Mammary epithelial cell (primary cell): ENCODE measurements at places on chromosomes 2 and 18.
A peak's percentile ranks its signal among the peaks of the same experiment; 100 is the strongest.

GRCh38 chr18:47838396-47838795, 92.1 kb downstream of the SMAD2 start:
- no peak for DNase-seq

DNA sequence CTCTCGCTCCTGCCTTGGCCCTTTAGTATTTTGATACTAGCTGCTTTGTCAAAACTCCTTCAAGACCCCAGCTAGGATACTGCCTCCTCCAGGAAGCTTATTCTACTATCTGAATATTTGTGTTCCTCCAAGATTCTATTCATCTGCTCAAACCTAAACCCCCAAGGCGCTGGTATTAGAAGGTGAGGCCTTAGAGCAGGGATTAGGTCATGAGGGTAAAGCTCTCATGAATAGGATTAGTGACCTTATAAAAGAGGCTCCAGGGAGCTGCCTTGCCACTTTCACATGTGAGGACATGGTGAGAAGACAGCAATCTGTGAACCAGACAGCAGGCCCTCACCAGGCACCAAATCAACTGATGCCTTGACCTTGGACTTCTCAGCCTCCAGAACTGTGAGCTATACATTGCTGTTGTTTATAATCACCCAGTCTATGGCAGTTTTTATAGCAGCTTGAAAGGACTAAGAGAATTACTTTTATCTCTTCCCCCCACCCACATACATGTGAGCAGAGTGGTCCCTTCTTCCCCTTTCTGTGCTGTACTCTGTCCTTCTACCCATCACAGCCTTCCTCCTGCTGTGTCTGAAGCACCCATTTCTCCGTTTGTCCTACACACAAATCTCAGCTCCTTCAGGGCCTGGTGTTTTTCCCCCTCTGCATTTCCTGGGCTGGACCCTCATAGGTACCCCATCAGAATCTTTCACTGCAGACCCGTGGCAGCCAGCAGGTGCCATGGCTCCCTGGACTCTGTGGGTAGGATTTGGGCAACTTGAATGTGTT, 54.5 kb downstream of the HS1BP3 start:
- no peak for DNase-seq

- no peak for DNase-seq
Observed at GRCh38 chr2:57885742-57886141, 160.9 kb upstream of the VRK2 start.

DNA sequence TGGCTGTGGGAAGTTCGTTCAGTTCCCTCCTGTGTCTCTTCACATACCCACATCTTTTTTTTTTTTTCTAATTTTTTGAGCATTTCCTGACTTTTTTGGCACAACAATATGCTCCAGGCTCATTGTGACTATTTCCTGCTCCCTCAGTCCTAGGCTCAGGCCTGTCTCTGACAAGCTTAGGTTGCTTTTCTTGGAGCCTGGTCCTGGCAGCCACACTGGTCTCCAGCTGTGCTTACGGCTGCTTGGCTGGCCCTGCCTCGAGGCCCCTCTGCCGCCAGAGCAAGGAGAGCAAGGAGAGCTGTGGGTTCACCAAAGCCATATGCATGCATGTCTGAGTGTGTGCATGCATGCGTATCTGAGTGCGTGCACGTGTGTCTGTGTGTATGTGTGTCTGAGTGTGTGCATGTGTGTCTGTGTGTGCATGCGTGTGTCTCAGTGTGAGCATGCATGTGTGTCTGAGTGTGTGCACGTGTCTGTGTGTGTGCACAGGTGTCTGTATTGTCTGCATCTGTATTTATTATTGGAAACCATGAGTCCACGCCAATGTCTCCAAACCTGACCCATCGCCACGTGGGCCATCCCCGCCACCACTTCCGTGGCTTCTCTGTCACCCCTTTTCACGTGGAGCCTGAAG, 766.1 kb upstream of the SALL3 start:
- no peak for DNase-seq

DNA sequence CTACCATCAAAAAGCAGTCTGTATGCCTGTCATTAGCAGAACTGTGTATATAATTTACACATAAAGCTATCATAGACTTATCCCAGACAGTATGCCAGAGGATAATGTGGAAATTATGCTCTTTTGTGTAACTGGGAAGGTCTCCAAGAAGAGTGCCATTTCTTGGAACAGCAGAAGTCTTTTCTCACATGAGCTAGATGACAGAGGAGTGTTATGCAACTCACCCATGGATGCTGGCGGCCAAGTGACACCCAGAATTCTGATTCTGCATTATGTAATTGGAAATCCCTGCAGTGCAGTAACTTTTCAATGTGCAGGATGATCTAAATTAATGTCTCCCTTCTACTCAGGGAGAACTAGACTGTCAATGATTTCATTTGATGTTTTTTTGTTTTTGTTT, 160.0 kb downstream of the UBE2E3 start:
- no peak for DNase-seq

DNA sequence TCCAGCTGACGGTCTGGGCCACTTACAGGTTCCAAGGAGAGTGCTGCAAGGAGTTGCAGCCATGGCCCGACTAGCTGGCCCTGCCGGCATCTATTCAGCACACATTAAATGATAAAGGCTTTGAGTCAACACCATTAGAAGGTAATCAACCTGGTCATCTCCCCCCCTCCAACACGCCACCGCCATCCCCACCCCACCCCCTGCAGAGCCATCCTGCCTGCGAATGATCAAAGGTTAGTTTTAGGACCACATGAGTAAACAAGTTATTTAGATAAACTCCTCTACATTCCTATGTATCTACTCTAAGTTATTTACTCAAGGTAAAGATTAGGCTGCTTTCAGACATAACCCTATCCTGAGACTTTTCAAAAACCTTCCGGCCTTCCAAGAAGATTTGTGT, 349.3 kb upstream of the SLC39A10 start:
- DNase-seq: no peak

- DNase-seq: no peak
Observed at GRCh38 chr2:200943527-200944105, 19.8 kb downstream of the ORC2 start.

DNA sequence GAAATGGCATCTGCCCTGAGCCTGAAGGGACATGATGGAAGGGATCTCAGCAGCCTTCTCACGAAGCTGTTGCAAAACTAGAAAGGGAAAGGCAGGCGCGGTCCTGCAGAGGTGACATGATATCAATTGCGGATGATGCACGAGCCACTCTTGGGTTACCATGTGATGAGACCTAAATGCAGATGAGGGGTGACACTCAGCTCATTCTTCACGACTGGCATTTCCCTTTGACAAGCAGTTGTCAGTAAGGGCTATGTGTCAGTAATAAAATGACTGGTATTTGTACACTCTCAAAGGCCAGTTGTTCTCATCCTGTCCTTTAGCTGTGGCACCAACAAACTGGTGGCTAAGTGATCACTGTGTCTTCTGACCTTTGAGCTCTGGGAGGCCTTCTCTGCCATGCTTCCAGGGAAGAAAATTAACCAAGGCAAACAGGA, 273.6 kb downstream of the ETAA1 start:
- DNase-seq: no peak

DNA sequence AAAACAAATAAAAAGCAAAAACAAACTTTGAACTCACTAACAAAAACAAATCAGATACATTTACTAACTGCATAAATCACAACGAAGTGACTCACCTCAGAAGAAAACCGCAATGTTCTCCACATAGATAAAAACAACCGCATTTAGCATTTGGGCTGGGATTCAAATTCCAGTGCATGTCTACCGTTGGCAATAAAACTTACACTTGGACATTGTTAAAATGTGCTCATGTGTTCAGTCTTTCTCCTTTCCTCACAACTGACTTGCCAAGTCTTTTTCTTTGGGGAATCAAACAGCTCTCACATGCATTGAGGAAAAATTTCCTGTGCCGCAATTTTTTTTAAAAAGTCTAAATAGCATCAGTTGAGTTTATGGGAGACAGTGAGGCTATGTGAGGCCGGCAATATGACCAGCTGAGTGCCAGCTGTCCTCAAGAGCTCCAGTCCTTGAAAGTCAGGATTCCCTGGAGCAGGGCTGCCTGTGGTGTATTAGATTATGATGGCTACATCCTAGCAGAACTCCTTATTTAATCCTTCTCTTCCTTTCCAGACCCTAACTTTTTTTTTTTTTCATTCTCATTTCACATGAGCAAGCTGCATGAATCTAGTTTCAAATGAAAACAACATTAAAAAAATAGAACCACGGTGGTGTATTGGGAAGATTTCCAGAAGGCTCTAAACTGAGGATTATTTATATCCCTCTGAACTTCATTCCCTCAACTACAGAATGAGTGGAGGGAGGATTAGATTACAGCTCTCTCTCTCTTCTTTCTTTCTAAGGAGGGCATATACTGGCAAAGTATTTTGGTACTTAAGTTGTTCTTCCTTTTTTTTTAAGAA, 70.2 kb upstream of the MEIS1 start:
- peak; percentile 36 for DNase-seq

DNA sequence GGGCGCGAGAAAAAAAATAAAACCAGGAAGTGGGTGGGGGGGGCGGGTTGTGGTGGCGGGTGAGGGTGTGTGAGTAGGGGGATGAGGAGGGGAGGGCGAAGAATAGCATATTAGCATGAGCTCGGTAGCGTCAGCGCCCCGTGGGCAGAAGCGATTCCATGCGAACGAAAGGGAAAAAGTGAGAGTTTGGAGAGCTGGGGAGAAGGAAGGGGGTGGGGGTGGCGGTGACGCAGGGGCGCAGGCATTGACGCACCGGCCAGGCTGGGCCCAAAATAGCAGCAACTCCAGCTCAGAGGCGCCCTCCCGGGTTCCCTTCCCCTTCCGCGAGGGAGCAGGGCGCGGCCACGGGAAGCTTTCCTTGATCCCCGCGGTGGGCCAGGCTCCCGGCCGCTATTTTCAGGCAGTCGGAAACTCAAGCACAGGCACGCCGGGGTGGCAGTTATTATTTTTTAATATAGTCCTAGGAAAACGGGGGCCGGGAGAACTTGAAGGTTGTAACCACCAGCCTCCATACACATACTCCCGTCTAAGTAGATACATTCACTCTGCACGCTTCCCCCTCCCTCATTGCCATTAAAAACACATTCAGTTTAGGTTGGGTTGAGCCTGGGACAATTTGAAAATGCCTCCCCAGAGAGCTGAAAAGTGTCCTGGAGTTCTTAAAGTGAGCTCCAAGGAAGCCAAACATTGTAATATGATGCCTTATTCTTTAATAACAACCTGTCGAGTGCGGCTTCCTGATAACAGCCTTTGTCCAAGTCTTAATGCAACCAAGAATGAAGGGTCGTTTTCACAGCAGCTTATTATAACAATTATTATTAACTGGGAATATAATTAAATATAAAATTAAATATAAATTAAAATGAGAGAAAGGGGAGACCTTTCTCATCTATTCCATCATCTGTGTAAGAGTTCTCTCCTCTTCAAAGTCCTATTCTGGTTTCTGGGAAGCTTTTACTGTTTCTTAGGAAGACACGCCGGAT, 2.3 kb upstream of the NR4A2 start:
- peak; percentile 85 for DNase-seq

- no peak for DNase-seq
Observed at GRCh38 chr2:140286377-140286776, 1506.2 kb upstream of the NXPH2 start.

- DNase-seq: peak; percentile 52
Observed at GRCh38 chr2:152580714-152581113, 136.5 kb downstream of the PRPF40A start.

GRCh38 chr2:70894765-70895164, 40.9 kb upstream of the ATP6V1B1 start:
- DNase-seq: no peak

DNA sequence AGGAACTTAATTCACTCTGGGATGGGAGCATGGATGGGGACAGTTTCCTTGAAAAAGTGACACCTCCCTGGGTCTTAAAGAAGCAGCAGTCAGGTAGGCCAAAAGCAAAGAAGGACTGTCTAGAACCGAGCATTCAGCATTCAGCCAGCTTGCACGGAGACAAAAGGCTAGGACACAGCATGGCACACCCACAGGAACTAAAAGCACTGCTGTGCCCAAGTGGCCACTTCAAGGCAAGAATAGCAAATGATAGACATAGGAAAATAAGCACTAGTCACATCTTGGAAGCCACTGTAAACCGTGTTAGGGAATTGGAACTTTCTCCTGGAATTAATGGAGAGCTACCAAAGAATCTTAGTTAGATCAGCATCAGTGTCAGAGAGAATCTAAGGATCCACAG, 47.0 kb downstream of the LRP2 start:
- no peak for DNase-seq

- DNase-seq: no peak
Observed at GRCh38 chr18:63272638-63273037, 46.9 kb downstream of the BCL2 start.

- peak; percentile 83 for DNase-seq
Observed at GRCh38 chr2:64447317-64448040, 6.5 kb upstream of the LGALSL start.

DNA sequence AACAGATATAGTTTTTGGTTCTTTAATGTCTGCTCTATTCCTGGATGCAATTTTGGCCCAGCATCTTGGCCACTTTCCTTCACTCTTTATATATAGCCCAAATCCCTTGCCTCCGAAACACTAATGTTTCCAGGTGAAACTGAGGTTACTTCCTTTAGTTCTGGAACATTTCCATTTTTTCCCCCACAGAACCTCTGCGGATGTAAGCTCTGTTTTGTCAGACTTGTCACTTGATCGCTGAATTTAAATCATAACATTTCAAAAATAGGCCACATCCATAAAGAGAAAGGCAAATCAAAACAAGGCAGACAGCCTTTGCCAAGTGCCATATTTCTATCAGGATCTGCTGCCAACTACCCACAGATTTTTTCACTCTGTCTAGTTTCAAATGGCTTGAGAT, 115.1 kb downstream of the ANKRD44 start:
- DNase-seq: no peak
